ENCODE measurements at places on chromosomes 4 and X.

- DNase-seq: no peak
Observed at GRCh38 chr4:35500812-35501211, 743.5 kb downstream of the ARAP2 start.

DNA sequence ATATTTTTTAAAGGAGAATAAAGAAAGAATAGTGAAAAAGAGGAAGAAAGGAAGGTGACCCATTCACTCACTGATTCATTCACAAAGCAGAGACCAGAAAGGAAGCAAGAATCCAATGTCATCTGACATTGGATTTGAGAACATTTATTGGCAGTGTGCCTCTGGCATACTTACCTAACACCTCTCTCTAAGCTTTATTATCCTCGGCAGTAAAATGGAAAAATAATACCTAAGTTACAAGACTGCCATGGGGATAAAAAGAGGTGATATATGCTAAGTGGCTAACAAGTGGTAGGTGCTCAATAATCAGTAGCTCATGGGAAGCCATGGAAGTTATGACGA lies 41.6 kb upstream of the PPARGC1A start:
- DNase-seq: no peak

- DNase-seq: no peak
Observed at GRCh38 chr4:164892018-164892417, 15.0 kb downstream of the APELA start.

GRCh38 chrX:74292808-74293123 lies 11.2 kb upstream of the ZCCHC13 start:
- no peak for DNase-seq

DNA sequence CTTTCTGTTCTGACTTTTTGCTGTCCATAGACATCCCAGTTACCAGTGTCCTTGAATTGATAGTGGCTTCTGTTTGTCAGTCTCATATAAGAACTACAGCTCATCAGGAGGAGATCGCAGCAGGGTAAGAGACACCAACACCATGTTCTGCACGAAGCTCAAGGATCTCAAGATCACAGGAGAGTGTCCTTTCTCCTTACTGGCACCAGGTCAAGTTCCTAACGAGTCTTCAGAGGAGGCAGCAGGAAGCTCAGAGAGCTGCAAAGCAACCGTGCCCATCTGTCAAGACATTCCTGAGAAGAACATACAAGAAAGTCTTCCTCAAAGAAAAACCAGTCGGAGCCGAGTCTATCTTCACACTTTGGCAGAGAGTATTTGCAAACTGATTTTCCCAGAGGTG lies 30.1 kb downstream of the GUCY1A1 start:
- DNase-seq: no peak

DNA sequence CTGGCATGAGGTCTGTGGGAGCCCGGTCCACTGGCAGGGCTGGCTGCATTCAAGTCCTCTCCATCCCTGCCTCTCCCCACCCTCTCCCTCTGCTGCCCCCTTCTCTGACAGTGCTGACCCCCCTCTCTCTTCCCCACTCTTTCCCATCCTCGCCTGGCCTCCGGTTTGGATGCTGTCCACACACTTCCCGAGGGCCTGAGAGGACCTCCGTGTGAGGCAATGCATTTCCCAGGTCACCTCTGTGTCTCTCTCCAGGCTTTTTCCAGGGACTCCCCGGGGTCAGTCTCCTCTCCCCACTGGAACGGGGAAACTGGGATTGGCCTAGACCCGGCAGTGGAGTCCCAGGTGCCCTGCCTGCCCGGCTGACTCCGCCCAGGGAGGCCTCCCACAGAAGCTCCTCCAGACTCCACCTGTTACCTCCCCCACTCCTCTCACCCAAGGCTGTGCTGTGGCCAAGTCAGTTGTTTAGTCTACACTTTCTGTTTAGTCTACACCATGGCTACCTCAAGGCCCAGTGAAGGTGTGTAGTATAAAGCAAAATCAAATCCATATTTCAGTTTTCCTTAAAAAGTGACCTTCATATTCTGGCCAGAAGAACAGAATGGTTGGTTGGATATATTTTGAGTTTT lies 146.8 kb downstream of the PTTG2 start:
- no peak for DNase-seq

DNA sequence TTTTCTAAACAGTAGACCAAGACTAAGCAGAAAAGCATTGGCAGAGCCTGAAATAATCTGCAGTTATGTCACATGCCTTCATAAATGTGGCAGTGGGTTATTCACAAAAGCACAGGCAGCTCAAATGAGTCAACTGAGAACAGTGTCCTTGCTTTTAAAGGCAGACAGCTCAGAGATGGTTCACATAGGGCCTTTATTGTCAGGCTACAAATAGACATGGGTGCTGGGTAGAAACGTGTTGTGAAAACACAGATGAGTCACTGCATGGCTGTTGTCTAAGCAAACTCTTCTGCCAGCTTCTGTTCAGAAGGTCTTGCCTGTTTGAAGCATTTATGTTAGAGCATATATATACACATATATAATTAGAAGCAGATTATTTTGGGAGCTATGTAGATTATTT lies 118.0 kb downstream of the SLC4A4 start:
- DNase-seq: no peak

- no peak for DNase-seq
Observed at GRCh38 chr4:52244848-52245247, 193.7 kb downstream of the SPATA18 start.

GRCh38 chr4:27326991-27327390 lies 466.4 kb downstream of the STIM2 start:
- DNase-seq: no peak

DNA sequence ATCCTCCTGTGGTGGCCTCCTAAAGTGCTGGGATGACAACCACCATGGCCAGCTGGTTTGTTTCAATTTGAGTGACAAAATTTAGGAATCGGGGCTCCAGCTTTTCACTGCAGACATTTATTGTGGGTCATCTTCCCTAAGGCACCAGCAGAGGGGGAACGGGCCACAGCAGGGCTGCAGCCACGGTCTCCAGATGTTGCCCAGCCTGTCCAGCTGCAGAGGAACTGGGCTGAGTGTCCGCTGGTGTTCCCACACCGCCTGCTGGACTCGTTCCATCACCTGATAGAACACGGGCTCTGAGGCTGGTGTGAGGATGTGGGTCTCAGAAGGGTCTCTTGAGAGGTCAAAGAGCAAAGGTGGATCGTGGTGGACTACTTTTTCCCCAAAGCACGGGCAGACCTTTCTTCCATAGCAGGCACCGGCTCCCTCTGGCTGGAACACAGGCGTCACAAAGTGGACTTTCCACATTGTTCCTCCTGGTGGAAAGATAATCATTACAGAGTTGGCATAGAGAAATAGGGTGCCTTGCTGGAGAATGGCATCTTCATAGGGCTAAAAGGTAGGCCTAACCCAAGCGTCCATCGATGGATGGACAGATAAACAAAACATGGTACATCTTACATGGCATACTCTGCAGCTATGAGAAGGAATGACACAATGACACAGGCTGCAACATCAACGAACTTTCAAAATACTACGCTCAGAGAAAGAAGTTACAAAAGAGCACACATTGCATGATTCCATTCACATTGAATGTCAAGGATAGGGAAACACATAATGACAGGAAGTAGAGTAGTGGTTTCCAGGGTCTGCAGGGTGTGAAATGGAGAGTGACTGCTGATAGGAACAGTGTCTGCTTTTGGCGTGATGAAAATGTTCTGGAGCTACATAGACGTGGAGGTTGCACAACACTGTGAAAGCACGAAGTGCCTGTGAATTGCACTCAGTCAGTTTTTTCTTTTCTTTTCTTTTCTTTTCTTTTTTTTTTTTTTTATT lies 5.9 kb upstream of the ARSD start:
- DNase-seq: no peak

DNA sequence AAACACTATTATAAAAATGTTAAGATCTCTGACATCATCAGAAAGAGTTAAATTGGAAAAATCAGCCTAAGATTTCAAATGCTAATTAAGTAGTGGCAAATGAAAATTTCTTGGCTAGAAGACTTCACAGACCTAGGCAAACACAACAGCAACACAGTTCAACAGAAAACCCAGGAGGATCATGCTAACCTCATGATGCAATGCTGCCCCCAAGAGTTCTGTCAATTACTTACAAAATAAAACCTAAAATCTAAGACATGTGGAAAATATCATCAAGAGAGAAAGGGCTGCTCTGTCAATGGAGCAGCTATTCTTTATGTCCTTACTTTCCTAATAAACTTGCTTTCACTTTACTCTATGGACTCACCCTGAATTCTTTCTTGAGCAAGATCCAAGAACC lies 21.0 kb downstream of the S100G start:
- no peak for DNase-seq

GRCh38 chrX:20394451-20394850 lies 127.7 kb upstream of the RPS6KA3 start:
- no peak for DNase-seq

- no peak for DNase-seq
Observed at GRCh38 chrX:115093191-115093590, 75.8 kb upstream of the IL13RA2 start.

DNA sequence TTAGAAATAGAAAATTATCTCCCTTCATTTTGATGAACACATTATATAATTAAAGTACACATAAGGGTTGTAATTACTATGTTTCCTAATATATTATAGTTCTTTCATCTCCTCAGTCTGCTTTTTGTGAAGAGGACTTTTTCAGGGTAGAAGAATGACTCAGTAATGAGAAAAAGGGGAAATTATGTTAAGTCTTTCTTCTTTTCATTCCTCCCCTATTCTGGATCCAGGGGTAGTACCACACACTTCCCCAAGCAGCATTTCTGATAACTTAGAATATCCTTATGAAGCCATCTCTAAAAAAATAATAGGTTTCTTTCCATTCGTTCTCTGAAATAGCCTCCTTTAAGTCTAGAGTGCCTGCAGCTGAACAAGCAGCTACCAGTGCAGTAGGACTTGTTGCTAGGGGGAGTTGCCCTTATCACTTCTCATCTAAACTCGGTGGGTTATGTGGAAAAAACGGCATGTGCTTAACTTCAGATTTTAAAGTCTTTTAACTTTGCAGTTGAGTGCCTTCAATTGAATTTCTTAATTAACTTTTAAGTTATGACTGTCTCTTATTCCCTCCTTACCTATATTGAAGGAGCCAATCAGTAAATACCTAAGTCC lies 184.8 kb downstream of the ARHGAP24 start:
- no peak for DNase-seq

GRCh38 chr4:146545102-146545501 lies 23.4 kb upstream of the SLC10A7 start:
- no peak for DNase-seq

- no peak for DNase-seq
Observed at GRCh38 chrX:26334232-26334631, 118.3 kb downstream of the MAGEB5 start.

DNA sequence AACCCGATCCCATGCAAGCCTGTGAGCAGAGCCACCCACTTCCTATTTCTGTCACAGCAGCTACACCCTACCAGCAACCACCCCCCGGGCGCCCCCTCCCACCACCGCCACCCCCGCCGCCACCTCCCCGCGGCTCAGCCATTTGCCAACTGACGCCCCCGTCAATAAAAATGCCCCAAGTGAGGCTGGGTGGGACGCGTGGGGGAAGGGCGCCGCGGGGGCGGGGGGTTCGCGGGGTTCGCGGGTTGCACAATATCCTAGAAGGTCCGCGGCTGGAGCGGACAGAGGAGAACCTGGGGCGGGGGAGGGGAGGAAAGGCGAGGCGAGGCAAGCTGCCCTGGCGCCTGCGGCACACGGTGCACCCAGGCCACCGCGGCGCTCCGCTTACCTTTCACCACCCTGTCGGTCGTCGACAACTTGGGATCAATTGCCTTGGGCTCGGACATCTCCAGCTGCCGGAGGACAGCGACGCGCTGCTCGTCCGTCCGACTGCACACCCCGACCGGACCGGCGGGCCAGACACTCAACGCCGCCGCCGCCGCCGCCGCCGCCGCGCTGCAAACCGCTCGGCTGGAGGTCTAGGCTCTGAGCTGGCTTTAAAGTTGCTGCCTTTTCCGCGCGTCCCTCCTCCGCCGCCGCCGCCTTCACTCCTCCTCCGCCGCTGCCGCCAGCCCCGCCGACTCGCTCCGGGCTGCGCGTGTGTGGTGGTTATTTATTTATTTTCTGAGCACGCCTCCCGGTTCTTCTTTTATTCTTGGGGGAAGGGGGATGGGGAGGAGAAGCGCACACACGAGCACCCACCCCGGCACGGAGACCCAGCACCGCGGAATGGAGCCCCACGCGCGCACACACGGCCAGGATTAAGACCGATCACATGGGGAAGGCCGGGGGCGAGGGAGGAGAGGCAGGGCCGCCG lies 717 bp downstream of the PPP3CA start:
- DNase-seq: peak; percentile 49

GRCh38 chr4:141524841-141525240 lies 111.5 kb upstream of the IL15 start:
- DNase-seq: no peak

DNA sequence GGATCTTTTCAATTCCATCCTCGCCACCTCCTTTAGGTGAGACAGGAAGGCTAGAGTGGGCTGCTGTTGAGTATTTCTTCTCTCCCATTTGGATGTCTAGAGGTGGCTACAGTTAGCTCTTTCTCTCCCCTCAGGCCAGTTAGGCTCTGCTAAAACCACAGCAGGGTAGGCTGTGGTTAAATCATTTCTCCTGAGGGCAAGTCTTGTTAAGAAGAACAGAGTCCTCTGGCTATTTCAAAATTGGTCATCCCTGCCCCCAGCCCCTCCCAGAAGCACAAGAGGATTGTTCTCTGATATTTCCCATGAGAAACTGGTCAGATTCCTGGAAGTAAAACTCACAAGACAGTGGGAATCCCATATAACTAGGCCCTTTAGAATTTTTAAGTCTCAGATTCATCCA lies 1359.5 kb downstream of the TECRL start:
- no peak for DNase-seq

DNA sequence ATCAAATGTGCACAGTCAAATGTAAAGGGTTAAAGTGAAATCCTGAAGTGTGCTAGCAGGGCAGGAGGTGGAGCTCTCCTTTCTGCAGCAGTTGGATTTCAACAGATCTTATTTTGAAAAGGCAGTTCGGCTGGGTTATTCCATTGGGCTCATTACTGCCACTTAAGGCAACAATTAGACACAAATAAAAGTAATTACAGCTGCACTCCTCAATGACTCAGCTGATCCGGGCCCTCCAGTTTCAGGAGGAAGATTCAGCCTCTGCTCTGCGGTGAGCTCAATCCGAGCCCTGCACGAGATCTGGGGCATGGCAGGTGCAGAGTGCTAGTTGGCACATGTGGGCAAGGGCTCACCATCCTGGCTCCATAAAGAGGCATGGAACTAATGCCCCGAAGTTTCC lies 85.4 kb downstream of the PHKA2 start:
- DNase-seq: no peak

DNA sequence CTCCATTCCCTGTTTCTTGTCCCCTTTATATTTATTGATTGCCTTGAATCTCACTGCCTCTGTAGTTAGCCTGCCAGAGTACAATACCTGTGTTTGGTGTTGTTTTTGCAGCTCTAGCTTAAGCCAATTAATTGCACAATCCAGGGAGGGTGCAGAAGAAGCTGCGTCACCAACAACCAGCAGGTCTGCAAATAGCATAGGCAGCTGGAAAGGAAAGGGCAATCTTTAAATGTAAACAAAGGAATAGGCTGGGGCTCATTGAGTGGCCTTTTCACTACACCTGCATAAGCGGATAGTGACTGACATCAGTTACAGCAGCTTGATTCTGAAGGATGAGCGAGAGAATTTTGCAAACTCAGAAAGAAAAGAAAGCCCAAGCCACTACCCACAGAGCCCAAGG lies 106.8 kb upstream of the RAI2 start:
- no peak for DNase-seq
